RPMI7951 (cell line): ENCODE measurements at places on chromosomes 1 and 21.
A peak's percentile ranks its signal among the peaks of the same experiment; 100 is the strongest.

GRCh38 chr1:156853761-156854160, 5.2 kb downstream of the INSRR start:
- DNase-seq: no peak

DNA sequence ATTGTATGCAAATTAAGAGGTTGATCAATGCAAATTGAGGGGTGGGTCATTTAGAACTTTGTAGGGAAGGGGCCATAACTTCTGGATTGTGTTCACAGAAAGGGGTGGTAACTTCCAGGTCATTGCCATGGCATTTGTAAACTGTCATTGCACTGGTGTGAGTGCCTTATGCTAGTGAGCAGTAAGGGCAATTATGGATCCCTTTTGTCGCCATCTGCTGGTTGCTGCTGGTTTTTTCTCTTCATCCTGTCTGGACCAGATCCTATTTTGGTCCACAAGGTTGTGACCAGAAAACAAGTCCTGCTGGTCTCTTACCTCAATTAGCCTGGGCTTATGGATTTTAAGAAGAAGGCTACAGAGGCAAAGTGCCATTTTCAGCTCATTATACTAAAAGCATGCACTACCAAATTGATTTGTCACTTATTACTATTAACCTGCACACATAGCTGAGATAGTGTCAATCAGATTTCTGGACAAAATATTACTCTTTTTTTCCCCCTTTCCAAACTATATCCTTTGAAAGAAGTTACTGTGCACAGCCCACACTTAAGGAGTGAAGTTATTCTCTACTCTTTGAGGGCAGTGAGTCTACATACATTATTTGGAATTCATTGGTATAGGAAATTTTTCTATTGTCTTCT, 196.2 kb downstream of the ZC3H11B start:
- DNase-seq: peak; percentile 58

GRCh38 chr1:16960560-16961296, 19.7 kb downstream of the MFAP2 start:
- no peak for DNase-seq

DNA sequence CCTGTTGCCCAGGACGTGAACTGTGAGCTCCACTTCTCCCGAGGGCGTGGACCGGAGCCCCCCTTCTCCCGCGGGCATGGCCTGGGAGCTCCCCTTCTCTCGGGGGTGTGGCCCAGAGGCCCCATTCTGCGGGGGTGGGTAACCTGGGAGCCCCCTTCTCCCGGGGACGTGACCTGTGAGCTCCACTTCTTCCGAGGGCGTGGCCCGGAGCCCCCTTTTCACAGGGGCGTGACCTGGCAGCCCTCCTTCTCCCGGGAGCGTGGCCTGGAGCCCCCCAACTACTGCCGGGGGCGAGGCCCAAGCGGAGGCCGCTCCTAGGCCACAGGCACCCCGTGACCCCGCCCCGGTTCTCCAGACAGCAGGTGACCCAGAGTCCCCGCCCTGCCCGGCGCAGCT, 320 bp downstream of the C1orf174 start:
- peak; percentile 23 for DNase-seq

DNA sequence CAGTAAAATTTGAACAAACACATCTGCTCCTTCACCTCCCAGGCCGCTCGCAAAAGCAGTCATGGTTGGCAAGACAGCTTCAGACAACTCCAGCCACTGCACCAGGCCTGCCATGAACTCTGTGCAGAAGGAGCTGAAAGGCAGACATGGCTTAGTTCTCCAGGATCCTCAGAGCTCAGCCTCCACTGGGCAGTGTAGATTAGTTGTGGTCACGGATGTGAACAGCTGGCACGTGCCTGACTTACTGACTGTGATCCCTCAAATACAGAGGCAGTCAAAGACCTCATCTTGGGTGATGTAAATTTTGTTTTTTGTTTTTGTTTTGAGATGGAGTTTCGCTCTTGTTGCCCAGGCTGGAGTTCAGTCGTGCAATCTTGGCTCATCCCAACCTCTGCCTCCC, 28.4 kb downstream of the TMCO4 start:
- DNase-seq: no peak

- DNase-seq: no peak
These were observed 118.5 kb downstream of the ZMYM4 start for GRCh38 chr1:35386959-35387358.

GRCh38 chr1:3089490-3089889, 20.5 kb downstream of the PRDM16 start:
- no peak for DNase-seq

GRCh38 chr1:82284213-82284612, 483.5 kb downstream of the ADGRL2 start:
- DNase-seq: no peak

- peak; percentile 85 for DNase-seq
These were observed 1.1 kb upstream of the ADAMTS1 start for GRCh38 chr21:26846036-26846931.

DNA sequence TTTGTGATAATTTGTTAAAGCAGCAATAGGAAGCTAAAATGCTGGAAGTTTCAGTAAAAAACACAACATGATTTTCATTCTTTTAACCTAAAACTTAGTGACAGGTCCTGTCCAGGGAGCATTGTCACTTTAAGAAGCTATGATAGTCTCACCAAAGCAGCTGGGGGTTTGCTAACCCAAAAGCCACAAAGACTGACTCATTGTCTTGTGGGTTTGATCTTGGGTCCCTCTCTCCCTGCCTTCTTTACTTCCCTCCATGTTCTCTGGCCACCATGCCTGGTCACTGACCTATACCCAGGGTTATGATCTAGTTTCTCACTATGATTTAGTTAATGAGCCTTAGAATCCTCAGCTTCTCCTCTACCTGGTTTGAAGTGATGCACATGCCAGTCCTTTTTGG, 213.5 kb upstream of the PTGFR start:
- DNase-seq: peak; percentile 95

DNA sequence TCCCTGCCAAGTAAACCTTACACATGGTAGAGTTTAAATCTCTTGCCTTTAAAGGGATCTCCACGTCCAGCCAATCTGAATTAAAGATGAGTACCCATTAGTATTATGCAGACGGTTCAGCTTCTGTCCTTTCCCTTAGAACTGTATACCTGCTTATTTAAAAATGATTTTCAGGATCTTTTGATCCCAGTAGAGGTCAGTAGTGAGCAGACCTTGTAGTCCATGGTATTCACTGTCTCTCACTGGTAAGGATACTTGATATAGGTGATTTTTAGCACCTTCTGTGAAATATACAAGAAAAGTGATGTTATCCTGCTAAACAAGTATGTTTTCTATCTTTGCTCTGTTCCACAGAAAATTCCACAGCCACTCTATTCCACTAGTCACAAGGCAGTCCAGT, 1211.6 kb upstream of the ADGRL4 start:
- no peak for DNase-seq

GRCh38 chr21:14763695-14764064, 217.6 kb upstream of the SAMSN1 start:
- no peak for DNase-seq

DNA sequence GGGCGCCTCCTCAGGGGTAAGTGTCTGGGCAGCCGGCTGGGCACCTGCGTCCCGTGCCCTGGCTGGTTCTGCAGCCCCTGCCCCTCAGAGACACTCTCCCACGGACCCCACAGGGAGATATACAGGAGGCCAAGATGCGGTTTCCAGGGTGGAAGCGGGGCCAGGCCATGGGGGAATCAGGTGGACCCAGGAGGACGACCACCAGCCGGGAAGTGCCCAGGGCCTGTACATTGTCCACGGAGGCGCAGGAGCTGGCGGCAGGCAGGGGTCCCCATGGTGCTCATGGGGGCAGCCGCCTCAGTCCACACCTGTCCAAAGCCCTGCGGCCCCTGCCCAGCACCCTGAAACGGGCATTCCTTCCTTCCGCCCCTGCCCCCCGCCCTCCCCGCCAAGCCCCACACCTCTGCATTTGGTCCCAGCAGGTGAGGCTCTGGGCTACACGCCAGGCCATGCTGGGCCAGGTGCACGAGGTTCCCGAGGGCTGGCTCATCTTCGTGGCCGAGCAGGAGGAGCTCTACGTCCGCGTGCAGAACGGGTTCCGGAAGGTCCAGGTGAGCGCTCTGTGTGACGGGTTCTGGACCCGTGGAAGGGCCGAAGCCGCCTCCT, 36.7 kb downstream of the SLC19A1 start:
- DNase-seq: no peak

- no peak for DNase-seq
These were observed 2.0 kb upstream of the RABGAP1L start for GRCh38 chr1:174157157-174157806.

DNA sequence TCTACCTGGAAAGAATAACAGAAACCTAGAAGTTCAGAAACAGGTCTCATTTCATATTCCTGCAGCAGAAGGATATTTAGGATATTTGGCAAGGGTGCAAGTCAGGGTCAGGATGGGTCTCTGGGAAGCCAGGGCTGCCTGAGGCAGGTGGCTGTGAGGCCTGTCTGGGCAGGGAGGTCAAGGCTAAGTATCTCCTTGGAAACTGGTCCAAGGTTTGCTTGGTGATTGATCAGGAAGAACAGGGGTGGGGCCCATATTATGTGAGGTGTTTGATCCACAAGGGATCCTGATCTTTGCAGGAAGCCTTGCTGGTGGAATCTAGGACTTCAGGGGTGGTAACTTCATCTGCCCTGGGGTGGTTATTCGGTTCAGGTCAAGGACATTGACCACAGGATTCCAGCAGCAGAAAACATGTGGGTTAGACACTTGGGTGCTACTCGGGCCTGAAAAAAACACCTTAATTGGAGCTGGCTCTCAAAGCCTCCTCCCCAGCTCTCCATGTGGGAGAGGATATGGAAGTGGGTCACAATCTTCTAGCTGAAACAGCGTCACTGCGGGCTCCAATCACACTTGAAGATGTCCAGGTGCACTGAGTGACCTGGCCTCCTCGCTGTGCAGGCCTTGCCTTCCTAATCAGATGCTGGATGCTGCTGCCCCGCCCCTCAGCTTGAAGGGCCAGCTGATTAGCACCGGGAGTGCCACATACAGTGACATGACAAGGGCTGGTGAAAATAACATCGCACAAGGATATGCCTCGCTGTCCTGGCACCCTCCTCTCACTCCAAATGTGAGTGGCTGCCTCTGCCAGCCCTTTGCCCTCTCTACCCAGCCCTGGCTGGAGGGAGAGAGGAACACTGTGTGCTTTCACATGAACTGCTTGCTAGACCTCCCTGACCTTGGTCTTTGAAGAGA, 8.7 kb downstream of the CTNNBIP1 start:
- peak; percentile 58 for DNase-seq

DNA sequence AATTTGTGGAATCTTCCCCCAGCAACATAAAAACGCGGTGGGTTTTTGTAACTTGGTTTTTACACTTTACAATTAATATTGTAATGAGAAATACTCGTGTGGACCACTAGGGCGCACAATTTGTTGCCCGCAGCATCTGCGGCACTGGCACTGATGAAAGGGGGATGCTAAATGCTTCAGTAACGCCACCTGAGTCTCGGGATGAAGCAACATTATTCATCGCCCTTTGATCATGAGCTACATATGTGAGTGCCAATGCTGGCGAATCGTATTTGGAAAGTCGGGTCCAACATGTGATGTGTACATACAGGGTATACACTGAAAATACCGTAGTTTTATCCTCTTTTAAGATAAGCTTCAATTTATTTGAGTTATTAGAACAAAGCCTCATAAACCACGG, 34.2 kb upstream of the COX20 start:
- DNase-seq: peak; percentile 57

- no peak for DNase-seq
These were observed 119.8 kb upstream of the BACE2 start for GRCh38 chr21:41048145-41048544.

GRCh38 chr21:30629200-30629599, 5.8 kb upstream of the KRTAP20-2 start:
- no peak for DNase-seq

DNA sequence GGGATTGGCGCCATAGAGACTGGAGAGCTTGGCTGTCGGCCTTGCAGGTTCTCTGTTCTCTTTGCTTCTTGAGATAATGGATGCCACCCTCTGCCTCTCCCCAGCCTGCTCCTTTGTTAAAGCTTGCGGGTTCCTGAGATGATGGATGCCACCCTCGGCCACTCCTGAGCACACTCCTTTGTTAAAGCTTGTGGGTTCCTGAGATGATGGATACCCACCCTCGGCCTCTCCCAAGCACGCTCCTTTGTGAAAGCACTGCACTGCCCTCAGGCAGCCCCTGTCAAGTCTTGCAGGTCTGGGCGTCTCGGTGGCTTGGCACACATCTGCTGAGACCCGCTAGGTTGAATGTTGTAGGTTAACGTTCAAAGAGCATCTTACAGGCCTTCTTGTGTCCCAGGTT, 76.5 kb downstream of the SCCPDH start:
- DNase-seq: no peak

DNA sequence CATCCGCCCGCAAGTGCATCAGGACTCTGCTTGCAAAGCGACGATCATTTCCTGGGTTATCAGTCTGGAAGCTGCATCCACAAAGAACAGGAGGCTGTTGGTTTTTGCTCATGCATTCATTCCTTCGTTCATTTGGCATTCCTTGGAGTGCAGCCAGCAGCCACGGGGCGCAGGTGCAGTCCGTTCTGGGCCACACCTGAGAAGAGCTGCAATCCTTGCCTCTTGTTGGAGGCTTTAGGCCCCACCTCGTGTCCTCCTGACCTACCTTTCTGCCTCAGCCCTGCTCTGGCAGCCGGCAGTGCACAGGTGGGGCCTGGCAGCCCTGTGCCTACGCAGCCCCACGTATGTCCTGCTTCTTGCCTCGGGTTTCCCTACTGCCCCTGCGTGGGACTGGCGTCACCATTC, 19.6 kb upstream of the C2CD2 start:
- DNase-seq: no peak

GRCh38 chr1:238221738-238222137, 331.0 kb upstream of the ZP4 start:
- DNase-seq: no peak

GRCh38 chr1:71046891-71047634, 553 bp downstream of the PTGER3 start:
- no peak for DNase-seq

DNA sequence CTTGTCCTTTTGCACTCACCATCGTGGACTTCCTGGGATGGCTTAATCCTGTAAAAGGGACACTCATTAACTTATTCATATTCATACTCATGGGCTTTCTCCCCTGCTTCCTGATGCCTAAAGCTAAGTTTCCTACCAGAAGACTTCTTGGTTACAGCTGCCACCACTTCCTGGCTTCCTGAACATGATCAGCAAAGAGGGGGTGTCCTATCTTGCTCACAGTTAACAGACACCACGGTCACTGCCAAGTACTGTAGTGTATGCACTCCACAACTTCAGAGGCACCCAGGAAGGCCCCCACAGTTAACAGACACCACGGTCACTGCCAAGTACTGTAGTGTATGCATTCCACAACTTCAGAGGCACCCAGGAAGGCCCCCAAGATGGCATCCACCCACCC, 177.8 kb downstream of the SIPA1L2 start:
- DNase-seq: peak; percentile 52

- DNase-seq: peak; percentile 8
These were observed 8.9 kb upstream of the CD55 start for GRCh38 chr1:207312604-207312920.

- peak; percentile 74 for DNase-seq
These were observed 620.1 kb upstream of the ADAMTS5 start for GRCh38 chr21:27586986-27587385.

GRCh38 chr21:46648539-46648938, 13.1 kb downstream of the PRMT2 start:
- no peak for DNase-seq
